ENCODE measurements at places on chromosomes 7 and 10.

DNA sequence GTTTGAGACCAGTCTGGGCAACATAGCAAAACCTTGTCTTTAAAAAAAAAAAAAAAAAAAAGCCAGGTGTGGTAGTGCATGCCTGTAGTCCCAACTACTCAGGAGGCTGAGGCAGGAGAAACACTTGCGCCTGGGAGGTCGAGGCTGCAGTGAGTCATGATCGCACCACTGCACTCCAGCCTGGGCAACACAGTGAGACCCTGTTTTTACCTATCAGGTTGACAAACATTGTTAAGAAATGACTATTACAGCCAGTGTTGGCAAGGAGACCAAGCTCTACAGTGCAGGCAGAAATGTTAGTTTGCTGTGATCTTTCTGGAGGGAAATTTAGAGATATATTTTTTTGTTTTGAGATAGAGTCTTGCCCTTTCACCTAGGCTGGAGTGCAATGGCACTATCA is 37.3 kb downstream of the CUL1 start:
- DNase-seq, result no peak

GRCh38 chr10:3740157-3740871 is 44.7 kb downstream of the KLF6 start:
- no peak for DNase-seq

- DNase-seq, result no peak
Measured at GRCh38 chr7:38716397-38716796, 85.2 kb upstream of the AMPH start.

DNA sequence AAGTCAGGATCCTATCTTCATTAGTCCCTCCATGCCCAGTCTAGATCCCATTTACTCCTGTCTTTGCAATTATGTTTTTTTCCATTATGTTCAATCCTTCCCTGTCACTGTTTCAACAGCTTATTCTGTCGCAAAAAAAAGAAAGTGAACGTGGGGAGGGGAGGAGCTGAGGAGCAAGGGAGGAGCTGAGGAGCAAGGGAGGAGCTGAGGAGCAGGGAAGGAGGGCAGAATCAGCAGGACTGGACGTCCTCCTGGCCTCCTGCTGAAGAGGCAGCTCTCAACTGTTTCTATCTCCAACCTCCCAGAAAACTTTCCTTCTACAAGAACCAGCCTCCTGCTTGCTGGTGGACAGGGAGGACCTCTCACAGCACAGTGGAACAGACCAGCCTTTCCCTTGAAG is 26.0 kb downstream of the LARP4B start:
- DNase-seq, result no peak

GRCh38 chr7:75928568-75928914 is 13.6 kb downstream of the POR start:
- DNase-seq, result no peak

GRCh38 chr7:94012746-94013145 is 8.6 kb upstream of the BET1 start:
- no peak for DNase-seq

DNA sequence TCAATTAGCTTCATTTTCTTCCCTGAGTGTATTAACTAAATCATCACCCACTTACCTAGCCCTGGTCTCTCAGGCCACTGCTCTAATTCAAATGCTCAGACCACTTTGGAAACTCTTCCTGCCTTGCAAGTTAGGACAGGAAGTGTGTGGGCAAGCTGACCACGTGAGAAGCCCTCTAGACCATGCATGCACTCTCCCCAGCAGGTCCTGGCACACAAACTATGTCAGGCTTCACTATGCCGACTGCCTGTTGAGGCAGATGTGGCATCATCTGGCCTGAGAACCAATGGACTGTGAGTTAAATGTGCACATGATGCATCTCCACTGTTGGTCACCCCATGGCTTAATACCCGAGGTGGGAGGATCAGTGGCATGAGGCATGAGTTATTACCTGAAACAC is 439.6 kb downstream of the GRID1 start:
- no peak for DNase-seq

DNA sequence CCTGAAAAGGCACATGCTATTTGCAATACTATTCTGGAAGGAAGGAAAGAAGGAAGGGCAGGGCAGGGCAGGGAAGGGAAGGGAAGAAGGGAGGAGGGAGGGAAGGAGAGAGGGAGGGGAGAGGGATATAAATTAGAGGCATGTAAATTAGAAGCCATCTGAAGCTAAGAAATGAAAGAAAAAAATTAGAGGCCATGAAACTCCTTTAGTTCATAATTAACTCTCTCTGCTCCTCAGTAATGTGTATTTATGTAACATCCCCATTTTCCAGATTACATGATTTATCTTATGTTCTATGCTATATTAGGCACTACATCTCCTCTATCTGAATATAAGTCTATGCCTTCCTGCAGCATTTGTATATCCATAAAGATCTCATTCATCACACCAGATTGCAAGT is 12.7 kb upstream of the JCAD start:
- no peak for DNase-seq

GRCh38 chr10:66719483-66719882 is 206.4 kb upstream of the LRRTM3 start:
- DNase-seq, result no peak

GRCh38 chr10:3790272-3790671 is 5.3 kb upstream of the KLF6 start:
- no peak for DNase-seq

- DNase-seq, result no peak
Measured at GRCh38 chr7:132242192-132242812, 334.0 kb downstream of the PLXNA4 start.

DNA sequence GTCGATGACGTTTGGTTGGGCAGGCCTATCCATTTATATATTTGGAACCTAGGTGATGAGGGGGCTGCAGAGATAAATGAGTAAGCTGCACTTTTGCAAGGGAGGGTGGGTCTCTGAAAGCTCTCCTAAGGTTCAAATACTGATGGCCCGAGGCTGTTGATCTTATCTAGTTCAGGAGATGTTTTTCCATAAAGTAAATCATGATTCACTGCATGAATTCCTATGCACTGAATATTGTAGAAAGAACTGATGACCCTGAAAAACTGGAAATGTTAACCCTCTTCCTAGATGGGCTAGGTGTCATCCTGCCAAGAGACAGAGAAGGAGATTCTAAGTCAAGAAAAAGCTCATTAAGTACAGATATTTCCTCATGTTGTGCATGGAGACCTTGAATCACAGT is 459.9 kb downstream of the PLXNA4 start:
- DNase-seq, result no peak

GRCh38 chr10:82953331-82953730 is 1078.3 kb downstream of the NRG3 start:
- DNase-seq, result no peak

- DNase-seq, result no peak
Measured at GRCh38 chr10:124606822-124607221, 137.4 kb downstream of the FAM53B start.

GRCh38 chr10:132039371-132039770 is 26.4 kb upstream of the JAKMIP3 start:
- DNase-seq, result no peak

DNA sequence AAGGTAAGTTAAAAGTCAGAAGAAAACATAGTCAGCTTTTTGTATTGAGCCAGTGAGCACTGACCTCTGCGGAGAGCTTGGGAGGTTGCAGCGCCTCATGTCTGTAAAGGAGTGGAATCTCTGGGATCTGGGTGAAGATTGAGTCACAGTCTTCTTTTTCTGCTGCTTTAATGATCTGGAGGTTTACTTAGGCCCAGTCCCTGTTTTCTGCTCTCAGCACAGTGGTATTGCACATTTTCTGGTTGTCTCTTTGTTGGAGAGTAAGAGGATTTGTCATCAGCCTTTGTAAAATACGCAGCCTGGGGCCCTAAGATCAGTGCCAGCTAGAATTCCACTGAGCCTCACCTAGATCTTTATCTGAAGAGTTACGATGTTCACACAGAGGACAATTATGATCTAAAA is 58.3 kb upstream of the GJD4 start:
- no peak for DNase-seq

DNA sequence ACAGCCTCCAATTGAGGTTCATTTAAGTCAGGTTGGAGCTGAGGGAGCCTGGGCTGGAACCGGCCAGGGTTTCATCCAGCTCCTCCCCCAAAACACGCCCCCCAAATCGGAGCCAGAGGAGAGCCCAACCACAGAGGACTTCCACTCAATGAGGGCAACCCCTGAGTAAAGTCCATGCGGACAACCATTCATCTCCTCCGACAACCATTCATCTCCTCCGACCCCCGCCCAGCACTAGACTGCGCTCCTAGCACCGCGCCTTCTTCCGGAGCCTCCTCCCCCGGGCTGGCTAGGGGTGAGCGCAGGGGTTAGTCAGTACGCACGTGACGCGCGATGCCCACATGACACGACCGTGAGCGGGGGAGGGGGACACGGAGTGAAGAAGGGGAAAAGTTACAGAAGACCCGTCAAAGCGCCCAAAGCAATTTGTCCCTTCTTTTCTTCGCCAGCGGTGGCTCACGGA is 1.4 kb downstream of the MAGI2 start:
- DNase-seq, result no peak

GRCh38 chr7:113085781-113086390 is 741 bp downstream of the GPR85 start:
- DNase-seq, result no peak

GRCh38 chr7:143217806-143218205 is 4.0 kb upstream of the TAS2R40 start:
- DNase-seq, result no peak

GRCh38 chr7:50426280-50427045 is 23.7 kb downstream of the FIGNL1 start:
- no peak for DNase-seq

DNA sequence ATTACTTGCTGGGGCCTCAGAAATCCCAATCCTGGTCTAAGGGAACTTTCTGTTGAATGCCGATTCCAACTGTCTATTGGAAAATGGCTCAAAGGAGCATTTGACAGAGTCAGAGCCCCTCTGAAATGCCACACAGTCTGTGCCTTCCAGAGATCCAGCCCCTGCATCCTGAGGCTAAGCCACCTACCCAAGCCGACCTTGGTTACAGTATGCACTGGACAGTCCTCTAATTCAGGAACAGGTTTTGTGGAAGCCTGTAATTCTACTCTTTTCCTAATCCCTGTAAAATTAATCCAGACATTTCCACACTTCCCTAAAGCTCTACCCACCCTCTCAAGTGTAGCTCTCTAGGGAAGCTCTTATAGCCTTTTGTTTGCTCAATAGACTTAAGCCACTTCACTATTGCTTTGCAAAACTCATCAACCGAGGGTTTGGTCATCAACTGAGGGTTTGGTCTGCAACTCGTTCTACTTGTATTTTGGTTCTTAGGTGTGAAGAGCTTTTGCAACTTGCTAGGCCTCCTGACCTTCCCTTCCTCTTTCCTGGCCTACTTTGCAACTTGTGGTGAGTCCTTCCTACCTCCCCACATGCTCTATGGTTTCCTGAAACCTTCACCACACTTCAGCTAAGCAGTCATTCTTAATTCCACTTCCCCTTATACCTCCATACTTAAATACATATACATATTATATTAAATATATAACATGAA is 364.8 kb downstream of the SFMBT2 start:
- no peak for DNase-seq

DNA sequence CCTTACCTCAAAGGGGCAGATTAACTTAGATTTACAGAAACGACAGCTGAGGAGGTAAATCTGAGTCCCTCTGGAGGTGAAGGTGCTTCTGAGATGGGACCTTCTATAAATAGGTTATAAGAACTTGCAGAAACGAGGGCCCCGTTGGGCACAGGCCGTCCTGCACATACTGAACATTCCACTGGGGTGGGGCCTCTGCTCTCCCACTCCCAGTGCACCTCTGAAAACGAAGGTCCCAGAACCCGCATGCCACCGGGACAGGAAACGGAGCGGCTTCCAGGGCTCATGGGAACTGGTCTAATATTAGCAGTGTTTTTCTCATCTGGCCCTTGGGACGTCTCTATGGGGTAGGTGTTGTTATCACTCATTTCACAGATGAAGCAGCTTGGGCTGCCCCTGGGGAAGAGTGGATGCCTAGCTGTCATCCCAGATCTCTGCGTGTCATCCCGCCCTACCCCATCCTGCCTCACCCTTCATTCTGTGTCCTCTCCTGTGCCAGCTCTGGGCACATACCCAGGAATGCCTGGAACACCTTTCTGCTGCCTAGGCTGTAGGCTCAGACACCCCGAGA is 19.6 kb downstream of the C10orf62 start:
- no peak for DNase-seq

DNA sequence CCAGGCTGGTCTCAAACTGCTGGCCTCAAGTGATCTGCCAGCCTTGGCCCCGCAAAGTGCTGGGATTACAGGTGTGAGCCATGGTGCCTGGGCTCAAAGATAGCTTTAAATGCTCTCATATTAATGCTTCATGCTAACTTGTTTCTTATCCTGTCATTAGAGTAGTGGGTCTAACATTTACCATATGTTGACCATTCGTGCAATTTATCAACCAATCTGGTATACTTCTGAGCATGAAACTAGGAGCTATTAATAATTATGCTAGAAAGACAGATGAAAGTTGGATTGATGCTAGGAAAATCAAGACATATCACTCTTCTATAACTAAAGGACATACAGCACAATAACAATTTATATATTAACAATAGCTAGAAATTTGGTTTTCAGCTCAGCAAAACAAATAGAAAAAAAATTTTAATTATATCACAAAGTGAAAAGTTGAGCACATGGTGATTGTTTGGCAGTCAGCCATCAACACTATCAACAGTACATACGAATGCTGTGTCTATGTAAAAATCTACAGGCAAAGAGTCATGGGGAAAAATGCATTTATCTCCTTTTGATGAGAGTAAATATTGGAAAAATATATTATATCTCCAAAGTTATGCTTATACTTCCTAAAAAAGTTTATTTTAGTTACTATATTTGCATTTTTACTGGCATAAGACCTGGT is 112.1 kb upstream of the ABCB5 start:
- DNase-seq, result no peak

GRCh38 chr7:111953611-111954010 is 252.6 kb downstream of the DOCK4 start:
- no peak for DNase-seq

- no peak for DNase-seq
Measured at GRCh38 chr10:35387768-35388167, 51.5 kb downstream of the CCNY start.
